HuH-7 (cell line): ENCODE measurements at places on chromosomes 4 and X.

DNA sequence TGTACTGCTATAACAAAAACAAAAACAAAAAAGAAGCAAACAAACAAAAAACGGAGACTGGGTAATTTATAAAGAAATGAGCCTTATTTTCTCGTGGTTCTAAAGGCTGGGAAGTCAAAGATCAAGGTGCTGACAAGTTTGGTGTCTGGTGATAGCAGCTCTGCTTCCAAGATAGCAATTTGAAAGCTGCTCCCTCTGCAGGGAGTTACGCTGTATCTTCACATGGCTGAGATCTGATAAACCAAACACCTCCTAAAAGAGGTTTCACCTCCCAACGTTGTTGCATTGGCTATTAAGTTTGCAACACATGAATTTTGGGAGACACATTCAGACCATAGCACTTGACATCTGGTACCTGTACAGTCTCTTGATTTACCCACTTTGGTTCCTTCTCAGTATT lies 854.2 kb downstream of the CENPC start:
- DNase-seq = no peak

DNA sequence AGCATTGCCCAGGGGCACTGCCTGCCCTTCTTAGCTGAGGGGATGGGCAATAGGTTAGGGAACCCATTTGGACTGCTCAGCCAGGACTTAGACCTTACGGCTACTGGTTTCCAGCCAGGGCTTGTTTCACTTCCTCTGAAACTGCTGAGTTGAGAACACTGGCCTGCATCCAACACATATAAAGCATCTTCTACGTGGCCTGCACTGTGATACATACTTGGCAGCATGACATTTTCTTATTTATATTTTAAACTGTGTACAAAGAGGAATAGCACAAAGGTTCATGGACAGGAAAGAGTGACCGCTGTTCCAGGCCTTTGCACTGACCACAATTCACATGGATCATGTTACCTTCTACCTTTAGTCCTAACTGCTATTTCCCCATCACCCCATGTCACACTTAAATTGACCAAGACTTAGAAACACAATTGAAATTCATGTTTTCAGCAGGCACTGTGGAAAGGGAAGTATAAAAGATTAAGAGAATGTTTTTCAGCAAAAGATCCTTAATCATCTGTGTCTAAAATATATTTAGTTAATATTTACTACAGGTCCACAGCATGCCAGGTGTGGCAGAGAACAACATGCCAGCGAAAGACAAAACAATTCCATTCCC lies 43.7 kb downstream of the NLGN4X start:
- no peak for DNase-seq

DNA sequence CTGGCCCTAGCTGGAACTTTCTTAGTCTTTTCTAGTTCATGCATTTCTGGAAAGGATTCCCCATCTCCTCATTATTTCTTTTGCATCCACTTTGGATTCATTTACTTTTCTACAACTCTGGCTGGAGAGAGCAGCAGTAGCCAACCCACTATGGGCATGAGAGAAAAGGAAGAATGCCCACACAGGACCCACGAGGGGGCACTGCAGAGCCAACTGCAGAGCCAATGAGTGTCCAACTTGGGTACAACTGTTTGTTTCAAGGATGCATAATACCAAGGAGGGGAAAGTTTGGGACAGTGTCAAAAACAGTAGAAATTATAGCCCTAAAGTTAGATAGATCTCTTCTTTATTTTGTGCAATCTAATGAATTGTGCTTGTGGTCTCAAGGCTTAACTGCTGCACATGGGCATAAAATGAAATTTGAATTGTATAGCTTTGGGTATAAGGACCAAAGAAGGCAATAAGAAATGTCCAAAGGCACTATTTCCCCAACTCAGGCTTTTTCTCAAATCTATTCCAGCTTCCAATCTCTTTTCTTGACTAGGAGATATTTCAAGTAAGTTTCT lies 230.6 kb downstream of the NSUN7 start:
- DNase-seq = peak; percentile 37

- no peak for DNase-seq
Measured at GRCh38 chr4:127210893-127211649, 421.7 kb upstream of the INTU start.
